ENCODE measurements at places on chromosomes 1 and 21. TPM values are rescaled to one million over a fixed set of nuclear protein-coding genes. Genes with fewer than 3 reads are reported as not detected.

The MAD2L2 gene
- 43.5 TPM for total RNA-seq

The TBX19 gene
- total RNA-seq: 0.69 TPM

The RGS13 gene
- not detected for total RNA-seq

The FCRL1 gene
- not detected for total RNA-seq

The S100A1 gene
- total RNA-seq: not detected

The S100A7A gene
- not detected for total RNA-seq

The SFN gene
- 0.20 TPM for total RNA-seq

The RAB42 gene
- 2.1 TPM for total RNA-seq

The WASF2 gene
- total RNA-seq: 36.2 TPM

The C1QC gene
- not detected for total RNA-seq

Data from mammary microvascular endothelial cell (primary cell).